M059J (cell line): ENCODE measurements at places on chromosomes 11 and 22. TPM values are rescaled to one million over a fixed set of nuclear protein-coding genes. Genes with fewer than 3 reads are reported as not detected.

The KIAA1671 gene
- 3.3 and 4.7 TPM in 2 replicates for total RNA-seq

The TIMP3 gene
- 45.9 and 62.1 TPM in 2 replicates for total RNA-seq

- peak; percentile 79 for DNase-seq
These were observed 149.3 kb downstream of the FBXO7 start for GRCh38 chr22:32623943-32624342.

The MCHR1 gene
- 0.07 TPM in 1 of 2 replicates, not detected in the other for total RNA-seq

DNA sequence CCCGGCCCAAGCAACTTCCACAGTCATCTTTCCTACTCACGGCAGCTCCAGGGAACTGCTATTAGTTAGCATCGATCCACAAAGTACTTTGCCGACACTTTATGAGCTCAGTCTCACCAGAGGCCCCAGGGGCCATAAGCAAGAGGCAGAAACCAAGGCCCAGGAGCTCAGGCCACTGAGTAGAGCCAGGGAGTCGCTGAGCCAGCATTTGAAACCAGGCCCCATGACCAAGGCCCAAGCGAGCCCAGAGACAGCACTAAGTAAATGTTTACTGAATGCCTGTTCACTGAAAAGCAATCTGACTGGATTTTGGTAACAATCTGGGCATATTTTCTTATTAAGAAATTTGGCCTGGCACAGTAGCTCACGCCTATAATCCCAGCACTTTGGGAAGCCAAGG lies 43.3 kb downstream of the ARRB1 start:
- no peak for DNase-seq

DNA sequence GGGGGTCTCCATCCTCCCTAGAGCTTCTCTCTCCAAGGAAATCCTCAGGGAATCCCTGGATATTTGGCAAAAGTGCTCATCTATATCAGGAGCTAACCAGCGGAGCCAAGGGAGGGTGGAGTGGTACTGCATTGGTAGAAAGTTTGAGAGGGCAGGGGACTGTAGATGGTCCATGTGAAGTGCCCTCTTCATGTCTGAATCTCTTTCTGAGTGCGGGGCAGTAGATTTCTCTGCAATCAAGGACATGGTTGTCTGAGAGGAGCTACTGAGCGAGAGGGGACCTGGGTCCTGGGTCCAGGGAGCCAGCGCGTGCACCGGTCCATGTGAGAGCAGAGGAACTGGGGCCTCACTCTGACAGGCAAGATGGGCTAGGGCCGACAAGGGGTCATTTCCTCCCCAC lies 701 bp downstream of the DIXDC1 start:
- no peak for DNase-seq
